ENCODE measurements at places on chromosomes 7 and 10.

GRCh38 chr10:60176925-60177324 is 212.8 kb downstream of the ANK3 start:
- no peak for DNase-seq

- DNase-seq, result no peak
Observed at GRCh38 chr10:59060852-59061251, 115.6 kb upstream of the PHYHIPL start.

GRCh38 chr7:116588641-116589594 is 64.1 kb downstream of the CAV1 start:
- peak; percentile 75 for DNase-seq

- no peak for DNase-seq
Observed at GRCh38 chr10:133179651-133180050, 19.6 kb downstream of the KNDC1 start.

GRCh38 chr7:79785556-79785955 is 332.1 kb upstream of the MAGI2 start:
- no peak for DNase-seq

- DNase-seq, result no peak
Observed at GRCh38 chr7:24715171-24715570, 42.1 kb downstream of the GSDME start.

- DNase-seq, result no peak
Observed at GRCh38 chr10:65358565-65358964, 1567.3 kb upstream of the LRRTM3 start.

DNA sequence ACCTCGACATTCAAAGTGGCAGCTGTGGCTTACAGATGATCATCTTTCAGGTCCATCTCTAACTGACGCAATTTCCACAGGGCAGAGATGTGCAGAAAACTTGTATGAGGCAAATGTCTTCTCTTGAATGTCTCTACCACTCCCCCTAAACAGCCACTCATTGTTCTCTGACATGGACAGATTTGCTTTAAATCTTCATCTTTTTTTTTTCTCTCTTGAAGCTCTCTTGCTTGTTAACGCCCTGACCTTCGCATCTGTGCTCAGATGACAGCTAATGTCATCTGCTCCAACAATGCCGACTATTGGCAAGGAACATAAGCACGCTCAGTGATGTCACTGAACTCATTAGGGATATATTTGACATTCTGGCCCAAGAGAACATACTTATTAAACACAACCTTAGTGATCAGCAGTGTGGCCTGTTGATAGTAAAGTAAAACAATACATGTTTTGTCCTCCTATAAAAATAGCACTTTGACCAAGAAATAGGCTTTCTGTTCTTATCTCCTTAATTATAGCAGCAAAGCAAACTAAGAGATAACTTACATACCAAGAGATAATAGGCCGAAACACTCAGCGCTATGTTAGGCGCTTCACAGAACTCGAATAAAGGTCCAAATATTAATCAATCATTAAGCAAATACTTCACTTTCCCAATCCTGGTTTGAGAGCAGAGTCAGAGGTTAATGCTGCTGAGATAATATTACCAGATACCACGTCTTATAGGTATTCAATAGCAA is 583.5 kb downstream of the PARD3 start:
- no peak for DNase-seq

Measured in EL (cell line).